ENCODE measurements at places on chromosomes 16 and 17. TPM values are rescaled to one million over a fixed set of nuclear protein-coding genes. Genes with fewer than 3 reads are reported as not detected.

DNA sequence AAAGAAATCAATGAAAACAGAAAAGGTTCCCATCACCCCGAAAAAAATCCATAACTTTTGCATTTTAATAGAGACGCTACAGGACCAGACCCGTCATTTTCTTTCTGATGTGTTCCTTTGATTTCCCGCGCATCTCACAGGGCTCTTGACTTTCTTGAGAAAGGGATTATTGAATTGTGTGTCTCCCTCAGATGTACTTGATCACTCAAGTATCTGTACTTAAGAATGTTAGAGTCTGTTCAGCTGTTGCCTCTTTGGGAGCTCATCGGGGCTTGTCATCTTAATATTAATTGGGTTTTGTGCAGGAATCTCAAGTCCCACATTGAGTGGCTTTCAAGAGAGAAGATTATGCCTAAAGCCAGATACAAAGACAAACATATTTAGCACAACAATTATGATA is 606.4 kb upstream of the SALL1 start:
- no peak for DNase-seq

GRCh38 chr16:82783933-82784572 is 157.3 kb downstream of the CDH13 start:
- DNase-seq = no peak

- no peak for DNase-seq
These were observed 196.7 kb downstream of the CYB561 start for GRCh38 chr17:63249256-63250004.

DNA sequence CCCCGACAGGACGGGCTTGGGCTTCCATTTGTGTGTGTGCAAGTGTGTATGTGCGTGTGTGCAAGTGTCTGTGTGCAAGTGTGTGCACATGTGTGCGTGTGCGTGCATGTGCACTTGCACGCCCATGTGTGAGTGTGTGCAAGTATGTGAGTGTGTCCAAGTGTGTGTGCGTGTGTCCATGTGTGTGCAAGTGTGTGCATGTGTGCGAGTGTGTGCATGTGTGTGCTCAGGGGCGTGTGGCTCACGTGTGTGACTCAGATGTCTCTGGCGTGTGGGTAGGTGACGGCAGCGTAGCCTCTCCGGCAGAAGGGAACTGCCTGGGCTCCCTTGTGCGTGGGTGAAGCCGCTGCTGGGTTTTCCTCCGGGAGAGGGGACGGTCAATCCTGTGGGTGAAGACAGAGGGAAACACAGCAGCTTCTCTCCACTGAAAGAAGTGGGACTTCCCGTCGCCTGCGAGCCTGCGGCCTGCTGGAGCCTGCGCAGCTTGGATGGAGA is 23.1 kb upstream of the ITGAX start:
- no peak for DNase-seq

GRCh38 chr16:19346335-19346922 is 60.9 kb downstream of the CLEC19A start:
- no peak for DNase-seq

GRCh38 chr17:73532421-73532901 is 111.8 kb downstream of the SDK2 start:
- no peak for DNase-seq

GRCh38 chr16:908526-909155 is 62.1 kb downstream of the LMF1 start:
- DNase-seq = no peak

STX1B gene
- total RNA-seq = 1.7 TPM

CCL22 gene
- 0.51 TPM for total RNA-seq

EPX gene
- 3.1 TPM for total RNA-seq
